ENCODE measurements at places on chromosomes 6 and 20. TPM values are rescaled to one million over a fixed set of nuclear protein-coding genes. Genes with fewer than 3 reads are reported as not detected.

GRCh38 chr20:36334281-36335205, 28.4 kb downstream of the DLGAP4 start:
- DNase-seq = no peak

DNA sequence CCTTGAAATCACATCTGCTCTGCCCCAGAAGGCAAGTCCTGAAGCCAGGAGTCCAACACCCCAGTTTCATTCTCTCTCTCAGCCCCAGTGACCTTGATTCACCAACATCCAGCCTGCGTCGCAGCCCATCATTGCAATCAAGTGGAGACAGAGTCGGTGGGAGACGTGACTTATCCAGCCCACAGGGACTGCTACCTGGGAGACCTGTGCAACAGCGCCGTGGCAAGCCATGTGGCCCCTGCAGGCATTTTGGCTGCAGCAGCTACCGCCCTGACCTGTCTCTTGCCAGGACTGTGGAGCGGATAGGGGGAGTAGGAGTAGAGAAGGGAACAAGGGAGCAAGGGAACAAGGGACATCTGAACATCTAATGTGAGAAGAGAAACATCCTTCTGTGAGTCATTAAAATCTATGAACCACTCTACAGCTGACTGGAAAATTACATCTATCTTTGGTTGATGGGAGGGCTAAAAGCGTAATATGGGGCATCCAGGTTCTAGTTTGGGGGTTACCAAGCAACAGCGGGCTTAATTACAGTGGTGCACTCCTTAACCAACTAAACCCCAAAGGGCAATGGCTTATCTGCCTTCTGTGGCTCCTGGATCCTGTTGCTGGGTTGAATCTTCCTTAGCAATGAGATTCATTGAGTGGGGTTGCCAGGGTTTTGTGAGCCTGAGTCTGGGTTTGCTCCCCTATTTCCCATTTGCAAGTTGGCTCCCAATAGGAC, 2.5 kb downstream of the LY6G6D start:
- no peak for DNase-seq

DNA sequence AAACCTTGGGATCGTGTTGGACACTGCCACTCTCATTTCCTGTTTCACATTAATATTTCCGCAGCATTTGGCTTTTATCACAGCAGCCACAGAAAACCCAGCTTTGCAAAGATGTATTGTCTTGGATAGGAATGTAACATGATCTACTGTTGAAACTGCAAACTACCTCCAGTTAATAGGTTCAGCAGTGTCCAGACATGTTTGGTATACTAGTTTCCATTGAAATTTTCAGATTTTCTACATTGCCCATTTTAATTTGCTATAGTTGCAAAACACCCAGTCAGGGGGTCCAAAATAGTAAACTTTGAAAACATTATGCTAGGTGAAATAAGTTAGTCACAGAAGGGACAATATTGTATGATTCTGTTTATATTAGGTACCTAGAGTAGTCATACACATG, 3.3 kb downstream of the ANKRD6 start:
- DNase-seq = no peak

TRPC4AP gene
- 94.0 TPM for polyA plus RNA-seq

IP6K3 gene
- 1.6 TPM for polyA plus RNA-seq

DNA sequence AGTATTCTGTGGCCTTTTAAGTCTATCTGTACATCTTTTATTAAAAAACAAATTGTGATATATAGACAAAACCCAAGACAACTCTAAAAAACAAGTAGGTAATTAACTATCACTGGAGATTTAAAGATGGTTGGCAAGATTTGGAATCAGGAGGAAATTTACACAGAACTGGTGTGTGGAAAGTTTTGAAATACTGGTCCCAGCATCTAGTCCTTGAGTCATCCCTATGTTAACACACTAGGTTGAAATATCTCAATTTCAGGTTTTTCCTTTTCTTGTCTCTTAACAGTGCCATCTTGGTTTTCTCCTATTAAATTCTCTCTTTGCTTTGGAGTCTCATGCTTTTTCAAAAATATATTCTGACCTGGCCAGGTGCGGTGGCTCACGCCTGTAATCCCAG, 27.5 kb downstream of the SASH1 start:
- no peak for DNase-seq

DNA sequence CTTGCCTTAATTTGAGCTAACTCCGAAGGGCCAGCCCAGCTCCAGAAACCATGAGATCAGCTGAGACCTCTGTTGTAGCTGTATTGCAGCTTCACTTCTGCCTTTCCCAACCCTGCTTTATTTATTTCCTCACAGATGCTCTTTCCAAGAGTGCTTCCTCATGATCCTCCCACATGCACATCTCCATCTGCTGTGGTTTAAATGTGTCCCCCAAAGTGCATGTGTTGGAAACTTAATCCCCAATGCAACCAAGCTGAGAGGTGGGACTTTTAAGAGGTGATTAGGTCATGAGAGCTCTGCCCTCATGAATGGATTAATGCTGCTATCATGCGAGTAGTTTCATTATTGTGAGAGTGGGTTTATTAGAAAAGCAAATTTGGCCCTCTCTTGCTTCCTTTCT, 164.4 kb upstream of the TAB2 start:
- DNase-seq = no peak

DNA sequence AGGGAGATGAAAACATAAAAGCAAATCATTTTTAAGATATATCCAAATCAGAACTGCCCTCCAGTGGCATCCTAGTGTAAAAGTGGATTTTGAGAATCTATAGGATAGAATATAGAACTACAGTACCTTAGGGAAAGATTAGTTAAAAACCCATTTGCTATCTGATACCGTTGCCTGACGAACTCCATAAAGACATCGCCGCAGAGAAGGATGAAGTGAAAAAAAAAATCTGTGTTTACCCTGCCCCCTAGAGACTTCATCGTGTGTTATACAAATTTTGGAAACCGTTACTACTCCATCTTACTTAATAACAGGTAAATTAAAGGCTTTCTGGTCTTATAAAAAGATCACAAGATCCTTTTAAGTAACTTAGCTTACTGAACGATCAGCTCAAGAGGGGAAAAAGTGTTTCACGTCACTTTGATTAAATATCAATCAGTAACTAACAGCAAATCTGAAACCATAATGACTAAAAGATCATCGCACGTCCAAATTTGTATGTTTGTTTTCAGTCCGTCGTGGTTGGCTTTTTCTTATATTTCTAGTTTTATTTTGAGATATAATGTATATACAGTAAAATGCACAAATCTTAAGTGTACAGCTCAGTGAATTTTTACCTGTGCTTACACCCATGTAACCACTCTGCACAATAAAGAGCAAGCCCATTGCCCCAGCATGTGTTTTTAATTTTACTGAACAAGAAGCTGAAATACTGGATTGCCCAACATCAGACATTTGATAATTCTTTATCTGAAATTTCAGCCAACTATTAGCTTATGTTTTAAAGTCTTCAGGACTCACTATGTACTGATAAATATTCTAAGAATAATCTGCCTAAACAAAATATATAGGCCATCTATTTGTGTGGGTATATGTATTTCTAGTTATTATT, 881 bp upstream of the MCM3 start:
- DNase-seq = no peak

DNA sequence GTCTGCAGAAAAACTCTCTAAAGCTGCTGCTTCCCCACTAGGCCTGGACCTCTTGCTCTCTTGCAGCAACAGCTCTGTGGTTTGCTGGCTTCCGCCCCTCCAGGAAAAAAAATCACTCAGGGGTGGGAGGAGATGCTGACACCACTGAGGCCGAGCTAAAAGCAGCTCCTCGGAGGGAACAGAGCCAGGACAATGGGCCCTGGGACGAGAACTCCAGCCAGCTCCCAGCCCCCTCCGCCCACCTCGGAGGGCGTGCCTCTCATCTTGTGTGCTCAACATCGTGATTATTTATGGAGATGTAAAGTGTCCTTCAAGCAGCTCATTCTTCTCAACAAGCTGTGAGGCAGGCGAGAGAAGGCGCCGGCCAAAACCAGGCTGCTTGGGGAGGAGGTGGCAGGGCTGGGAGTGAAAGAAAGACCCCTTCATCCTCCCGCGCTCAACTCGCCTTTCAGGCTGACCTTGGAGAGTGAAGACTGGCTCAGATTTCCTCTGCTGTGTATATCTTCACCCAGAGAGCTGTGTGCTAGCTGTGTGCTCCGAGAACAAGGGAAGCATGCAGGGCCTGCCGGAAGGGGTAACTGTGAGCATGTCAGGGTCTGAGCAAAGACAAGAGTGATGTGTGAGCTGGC, 53.5 kb upstream of the LRFN2 start:
- no peak for DNase-seq

GRCh38 chr6:39367700-39368099, 45.2 kb upstream of the KCNK16 start:
- DNase-seq = no peak

DNA sequence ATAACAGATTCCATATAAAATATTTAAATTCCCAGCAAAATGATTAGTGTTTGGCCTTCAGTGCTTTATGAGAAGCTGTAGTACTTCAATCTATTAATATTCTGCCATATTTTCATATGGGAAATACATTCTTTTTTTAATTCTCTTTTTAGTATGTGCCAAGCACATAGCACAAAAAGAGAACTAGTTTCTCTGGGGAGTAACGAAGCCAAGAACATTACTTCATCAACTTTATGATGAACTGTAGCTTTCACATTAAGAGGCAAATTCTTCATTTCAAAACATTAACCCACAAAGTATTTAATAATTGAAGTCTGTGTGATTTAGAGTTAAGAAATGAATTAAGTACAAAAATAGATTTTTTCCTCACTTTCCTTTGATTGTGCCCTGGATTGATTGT, 281.0 kb upstream of the EYS start:
- no peak for DNase-seq

DNA sequence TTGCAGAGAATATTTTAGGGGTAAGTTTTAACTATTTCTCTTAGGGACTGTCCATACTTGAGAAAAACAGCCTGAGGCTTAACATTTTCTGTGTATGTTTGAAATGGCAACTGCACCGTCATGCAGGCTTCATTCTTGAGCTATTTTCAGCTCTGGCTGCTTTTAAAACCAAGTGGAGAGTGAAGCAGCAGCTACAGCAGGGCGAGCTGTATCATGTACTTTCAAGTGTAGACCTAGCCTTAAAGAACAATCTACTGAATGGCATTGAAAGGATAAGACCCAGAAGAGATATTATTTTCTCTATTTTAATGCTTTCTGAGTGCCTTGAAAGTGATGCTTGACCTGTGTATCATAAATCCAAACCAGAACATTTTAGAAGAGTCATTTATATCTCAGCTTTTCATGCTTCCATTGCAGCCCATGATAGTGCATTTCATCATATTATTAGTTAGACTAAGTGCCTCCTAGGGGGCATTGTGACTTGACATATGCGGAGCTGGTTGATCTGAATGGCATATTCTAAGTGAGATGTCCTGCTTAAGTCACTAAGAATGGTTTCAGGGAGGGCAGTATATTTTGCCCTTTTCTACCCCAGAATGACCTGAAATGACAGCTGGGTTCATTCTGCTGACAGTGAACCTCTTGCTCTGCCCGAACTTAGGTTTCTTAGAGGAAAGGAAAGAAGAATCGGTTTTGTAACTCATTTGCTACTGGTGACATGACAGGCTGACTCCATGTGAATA, 85.3 kb downstream of the NKAIN2 start:
- DNase-seq = no peak

CST4 gene
- polyA plus RNA-seq = not detected
